NT2/D1 (cell line): ENCODE measurements at places on chromosomes 7 and 10.

DNA sequence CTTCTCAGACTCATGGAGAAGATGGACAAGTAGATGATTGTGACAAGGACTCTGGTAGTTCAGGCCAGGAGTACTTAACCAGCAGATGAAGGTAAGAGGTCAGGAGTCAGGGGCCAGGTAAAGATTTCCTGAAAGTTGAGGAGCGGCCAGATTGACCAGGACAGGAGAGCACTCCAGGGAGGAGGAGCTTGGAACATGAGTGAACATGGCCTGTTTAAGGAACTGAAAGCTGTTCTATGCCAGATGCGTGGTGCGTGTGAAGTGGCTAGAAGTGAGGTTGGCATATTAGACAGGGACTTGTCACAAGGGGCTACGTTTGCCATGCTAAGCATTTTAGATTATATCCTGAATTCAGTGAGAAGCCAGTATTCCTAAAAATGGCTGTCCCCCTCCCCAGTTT lies 157.2 kb downstream of the WNT2 start:
- no peak for DNase-seq

DNA sequence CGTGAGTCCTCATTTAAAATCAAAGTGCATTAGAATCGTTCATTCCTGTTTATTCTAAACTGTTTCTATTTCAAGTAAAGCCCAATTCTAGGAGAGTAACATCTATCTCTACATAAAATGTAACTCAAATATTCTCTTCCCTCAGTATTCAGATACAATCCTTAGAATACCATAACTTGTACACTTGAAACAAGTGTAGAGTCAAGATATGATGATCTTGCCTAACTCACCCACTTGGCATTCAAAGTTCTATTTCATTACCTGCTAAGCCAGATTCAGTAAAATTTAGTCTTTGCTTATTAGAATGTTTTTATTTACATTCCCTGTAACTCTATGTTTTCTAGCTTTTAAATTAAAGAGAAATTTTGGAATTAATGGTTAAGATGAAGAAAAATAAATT lies 31.6 kb downstream of the PRPS1L1 start:
- DNase-seq: no peak

DNA sequence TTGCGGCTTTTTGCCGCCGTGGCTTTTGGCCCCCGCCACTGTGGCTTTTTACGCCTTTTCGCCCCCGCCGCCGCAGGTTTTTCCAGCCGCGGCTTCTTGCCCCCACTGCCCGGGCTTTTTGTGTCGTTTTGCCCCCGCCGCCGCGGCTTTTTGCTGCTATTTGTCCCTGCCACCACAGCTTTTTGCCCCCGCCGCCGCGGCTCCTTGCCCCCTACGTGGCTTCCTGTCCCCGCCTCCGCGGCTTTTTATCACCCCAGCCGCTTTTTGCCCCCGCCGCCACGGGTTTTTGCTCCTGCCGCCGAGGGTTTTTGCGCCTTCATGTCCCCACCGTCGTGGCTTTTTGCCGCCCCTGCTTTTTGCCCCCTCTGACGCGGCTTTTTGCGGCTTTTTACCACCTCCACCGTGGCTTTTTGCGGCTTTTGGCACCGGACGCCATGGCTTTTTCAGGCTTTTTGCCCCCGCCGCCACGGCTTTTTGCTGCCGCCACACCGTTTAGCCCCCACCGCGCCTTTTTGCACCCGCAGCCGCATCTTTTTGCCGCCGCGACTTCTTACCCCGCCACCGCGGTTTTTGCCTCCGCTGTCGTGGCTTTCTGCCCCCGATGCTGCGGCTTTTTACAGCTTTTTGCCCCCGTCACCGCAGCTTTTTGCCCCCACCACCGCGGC lies 637.0 kb downstream of the ZNF716 start:
- no peak for DNase-seq

- no peak for DNase-seq
Measured at GRCh38 chr7:23347682-23348180, 48.6 kb downstream of the MALSU1 start.

DNA sequence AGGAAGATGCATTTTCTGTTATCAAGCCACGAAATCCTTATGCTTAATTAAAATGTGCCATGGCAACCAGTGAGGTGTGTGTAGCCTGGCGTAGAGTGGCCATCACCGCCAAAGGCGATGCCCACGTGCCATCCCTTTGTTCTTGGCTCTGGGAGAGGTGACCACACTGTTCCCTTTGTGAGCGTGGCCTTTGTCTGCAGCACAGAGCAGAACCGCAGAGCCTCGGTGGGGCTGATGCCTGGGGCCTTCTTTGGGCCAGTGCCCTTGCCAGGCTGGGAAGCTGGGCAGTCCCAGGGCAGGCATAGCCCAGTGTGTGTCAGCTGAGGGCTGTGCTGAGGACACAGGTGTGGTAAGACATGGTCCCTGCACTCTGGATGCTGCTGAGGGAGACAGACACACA lies 48.3 kb downstream of the BUB3 start:
- no peak for DNase-seq

DNA sequence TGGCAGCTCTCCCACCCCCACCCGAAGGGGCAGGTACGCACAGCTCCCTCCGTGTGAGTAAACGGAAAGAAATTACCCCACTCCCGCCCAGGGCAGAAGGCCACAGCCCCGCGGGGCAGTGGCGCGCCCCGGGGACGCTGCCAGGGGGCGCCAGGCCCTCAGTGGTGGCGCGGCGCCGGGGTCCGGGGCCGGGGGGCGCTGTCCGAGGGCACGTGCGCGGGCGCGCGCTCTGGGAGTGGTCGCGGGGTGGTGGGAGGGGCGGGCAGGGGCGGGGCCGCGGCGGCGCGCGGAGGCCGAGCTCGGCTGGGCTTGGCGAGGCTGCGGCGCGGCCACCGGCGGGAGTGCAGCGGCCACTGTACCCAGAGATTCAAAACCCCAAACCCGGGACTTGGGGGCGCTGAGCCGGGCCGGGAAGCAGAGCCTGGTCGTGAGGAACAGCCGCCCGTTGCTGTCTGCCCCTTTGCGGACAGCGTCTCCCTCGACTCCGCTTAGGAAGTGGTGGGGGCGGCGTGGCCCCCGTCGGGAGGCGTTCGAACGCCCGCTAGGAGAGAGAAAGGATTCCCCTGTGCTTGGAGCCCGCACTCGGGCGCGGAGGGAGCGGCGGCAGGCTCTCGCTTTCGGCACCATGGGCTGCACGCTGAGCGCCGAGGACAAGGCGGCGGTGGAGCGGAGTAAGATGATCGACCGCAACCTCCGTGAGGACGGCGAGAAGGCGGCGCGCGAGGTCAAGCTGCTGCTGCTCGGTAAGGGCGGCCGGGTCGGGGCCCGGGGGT lies at the start of gene GNAI1:
GNAI1 (plus strand) TSS at position 296 of the 773 bp plus-strand sequence; CDS start at position 626, 330 bp downstream.
- peak; percentile 44 for DNase-seq
